ENCODE measurements at places on chromosomes 2 and 18.

DNA sequence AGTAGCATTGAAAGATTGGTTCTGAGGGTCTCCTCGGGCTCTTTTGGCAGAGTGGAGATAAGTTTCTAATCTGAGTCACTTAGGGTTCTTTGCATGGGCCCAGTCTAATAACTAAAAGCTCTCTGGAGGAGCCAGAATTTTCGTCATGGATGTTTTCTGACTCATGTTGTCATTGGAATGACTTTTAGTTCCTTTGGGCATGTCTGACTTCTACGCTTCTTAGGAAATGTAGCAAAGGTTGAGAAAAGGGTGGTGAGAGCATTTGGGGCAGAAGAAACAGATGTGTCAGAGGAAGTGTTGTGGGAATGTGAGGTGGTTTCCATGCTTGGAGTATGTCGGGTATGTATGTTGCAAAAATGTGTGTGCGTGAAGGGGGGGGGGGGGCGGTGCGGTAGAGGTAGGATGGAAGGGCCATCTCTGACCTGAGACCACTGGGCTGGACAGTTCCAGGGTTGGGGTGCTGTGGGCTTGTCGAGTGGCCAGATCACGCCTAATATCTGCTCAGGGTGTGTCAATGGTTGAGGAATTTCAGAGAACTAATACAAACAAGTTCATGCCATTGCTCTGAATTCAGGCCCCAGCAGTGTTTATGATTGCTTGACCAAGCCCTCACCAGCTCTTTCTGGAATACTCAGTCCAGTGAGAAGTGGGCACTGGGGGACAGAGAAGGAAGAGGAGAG, 26.9 kb downstream of the KLHL29 start:
- no peak for DNase-seq

- DNase-seq, result no peak
Observed at GRCh38 chr2:121790276-121790956, 35.0 kb downstream of the TSN start.

GRCh38 chr2:45781464-45781811, 130.0 kb downstream of the PRKCE start:
- DNase-seq, result no peak

- no peak for DNase-seq
Observed at GRCh38 chr2:225379856-225380255, 19.7 kb upstream of the NYAP2 start.

DNA sequence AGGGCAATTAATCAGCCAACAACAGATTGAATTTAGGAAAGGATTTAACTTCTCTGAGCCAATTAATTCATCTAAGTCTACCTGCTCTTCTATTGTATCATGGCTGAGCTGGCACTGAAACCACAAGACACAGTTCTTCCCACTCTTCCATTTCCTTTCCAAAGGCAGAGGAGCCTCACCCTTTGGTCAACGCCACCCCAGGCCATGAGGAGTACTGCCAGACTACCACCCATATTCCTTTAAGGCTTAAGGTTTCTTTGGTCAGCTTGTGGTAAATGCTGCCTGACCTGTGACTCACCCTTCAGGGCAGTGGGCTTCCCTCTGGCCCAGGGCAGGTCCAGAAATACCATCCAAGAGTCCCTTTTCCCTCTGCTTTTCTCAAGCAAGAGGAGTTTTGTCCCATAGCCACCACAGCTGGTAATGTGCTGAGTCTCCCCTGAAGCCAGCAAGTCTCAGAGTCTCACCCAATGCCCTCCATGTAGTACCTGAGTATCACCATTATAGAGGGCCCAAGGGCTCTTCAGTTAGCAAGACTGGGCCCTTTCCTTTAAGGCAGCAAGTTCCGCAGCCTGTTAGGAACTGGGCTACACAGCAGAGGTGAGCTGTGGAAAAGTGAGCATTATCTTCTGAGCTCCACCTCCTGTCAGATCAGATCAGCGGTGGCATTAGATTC, 900.5 kb upstream of the CRIM1 start:
- DNase-seq, result no peak

DNA sequence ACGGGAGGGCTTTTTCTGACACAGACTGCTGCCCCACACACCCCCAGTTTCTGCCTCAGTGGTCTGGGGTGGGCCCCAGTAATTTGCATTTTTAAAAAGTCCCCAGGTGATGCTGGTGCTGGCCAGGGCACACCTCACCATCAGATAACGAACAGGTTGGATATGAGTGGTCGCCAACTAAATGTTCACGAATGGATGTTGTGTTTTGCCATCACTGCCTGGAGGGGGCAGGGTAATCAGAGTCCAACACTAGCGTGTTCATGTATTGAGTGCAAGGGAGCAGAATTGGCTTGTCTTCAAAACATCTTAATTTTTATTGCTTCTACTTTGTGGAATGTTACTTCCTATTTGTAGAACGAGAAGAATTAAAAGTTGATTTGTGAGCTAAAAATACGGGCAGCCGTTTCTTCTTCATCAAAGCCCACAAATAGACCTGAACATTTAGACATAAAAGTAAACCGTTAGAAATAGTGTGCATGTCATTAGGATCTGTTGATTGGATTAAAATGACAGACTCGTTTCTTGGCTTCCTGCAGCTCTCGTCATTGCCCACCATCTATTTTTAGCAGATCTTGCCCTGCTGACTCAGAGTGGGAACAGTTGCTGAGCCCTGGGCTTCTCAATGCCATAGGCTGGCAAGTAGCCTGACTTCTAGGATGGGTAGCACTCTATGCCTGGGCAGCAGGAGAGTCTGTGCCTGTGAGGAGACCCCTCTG, 45.2 kb downstream of the NCK2 start:
- DNase-seq, result peak; percentile 60

DNA sequence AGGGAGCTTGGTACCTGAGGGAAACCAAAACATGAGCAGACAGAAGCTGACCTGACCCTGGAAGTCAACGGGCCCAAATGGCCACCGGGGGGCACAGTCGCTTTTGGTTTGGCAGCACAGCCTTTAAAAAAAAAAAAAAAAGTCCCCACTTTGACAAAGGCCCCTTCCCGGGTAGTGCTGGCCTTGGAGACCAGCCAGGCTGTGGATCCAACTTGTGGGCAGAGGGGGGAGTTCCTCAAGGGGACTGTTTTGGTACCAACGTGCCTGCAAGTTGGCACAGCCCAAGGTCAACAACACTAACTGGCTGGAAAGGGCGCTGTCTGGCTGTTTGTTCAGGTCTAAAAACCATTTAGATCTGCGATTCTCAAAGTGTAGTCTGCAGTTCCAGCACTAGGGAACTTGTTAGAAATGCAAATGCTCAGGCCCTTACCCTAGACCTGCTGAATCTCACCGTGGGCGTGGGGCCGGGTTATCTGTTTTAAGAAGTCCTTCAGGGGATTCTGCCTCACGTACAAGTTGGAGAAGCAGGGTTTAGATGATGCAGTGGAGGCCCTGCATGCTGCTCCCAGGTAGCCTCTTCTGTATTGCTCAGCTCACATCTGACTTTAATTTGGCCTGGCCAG, 83.0 kb downstream of the LPIN1 start:
- DNase-seq, result peak; percentile 75

DNA sequence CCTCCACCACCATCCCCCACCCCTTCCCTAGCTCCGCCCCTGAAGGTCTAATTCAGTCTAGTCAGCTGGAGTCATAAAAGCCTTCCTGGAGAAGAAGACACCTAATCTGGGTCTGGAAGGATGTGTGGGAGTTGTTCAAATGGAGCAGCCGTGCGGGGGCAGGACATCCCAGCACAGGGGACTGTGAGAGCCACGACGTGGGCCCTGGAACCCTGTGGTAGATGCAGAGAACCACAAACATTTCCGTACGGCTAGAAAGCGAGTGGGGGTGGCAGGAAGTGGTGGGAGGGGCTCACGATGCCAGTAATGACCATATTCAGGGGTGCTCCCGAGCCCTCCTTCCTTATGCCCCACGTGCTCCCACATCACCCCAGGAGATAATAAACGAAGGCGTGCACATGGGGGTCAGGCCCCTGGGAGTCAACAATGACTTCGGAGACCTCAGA, 20.9 kb upstream of the COL6A3 start:
- DNase-seq, result peak; percentile 77

GRCh38 chr2:7052404-7052803, 135.2 kb downstream of the RNF144A start:
- no peak for DNase-seq

DNA sequence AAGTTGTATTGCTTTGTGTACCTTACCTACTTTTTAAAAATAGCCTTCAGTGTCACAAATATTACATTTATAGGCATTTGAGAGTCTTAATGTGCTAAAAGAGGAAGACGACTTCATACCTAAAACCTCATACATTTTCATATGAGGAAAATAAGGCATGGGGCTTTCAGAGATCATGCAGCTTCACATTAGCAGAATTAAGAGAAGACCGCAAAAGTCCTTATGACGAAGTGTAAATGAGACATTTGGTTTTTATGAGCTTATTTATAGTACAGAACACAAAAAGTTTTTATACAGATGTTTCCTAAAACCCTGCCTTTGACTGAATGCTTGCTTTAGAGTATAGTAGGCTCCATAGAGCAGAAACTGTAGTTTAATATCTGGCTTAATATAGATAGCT, 10.1 kb upstream of the CCDC138 start:
- DNase-seq, result no peak

DNA sequence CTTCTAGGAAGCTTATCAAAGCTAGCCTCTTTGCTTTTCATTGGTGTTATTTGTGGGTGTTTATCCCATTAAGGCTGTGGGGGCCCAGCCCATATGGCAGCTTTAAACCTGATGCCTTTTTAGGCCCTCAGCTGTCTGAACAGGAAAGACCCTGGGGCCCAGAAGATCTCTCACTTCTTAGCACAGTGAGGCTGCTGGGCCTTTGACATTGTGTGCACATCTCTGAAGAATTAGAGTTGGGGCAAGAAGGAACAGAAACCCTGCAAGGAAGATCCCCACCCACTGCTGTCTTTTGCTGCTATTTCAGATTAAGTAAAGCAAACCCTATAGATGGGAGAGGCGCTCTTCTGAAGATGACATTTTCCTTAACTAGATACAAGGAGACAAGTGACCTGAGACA, 250.0 kb downstream of the SMAD2 start:
- DNase-seq, result no peak

DNA sequence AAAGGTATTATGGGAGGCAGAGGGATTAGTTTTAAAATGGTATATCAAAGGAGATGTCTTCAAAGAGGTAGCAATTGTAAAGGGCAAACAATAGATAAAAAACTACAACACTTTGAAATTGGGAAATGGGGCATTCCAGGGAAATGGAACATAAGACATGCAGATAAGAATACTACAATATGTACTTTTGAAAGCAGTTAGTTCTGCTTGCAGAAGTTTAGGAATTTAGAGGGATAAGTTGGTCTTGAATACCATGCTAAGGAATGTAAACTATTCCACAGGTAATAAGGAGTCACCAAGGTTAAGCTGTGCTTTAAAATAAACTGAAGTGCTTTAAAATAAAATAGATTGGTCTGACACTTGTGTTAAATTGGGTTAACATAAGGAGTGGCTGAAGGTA, 571.7 kb upstream of the ACVR2A start:
- DNase-seq, result no peak

- no peak for DNase-seq
Observed at GRCh38 chr2:8860239-8860638, 22.8 kb upstream of the KIDINS220 start.

GRCh38 chr2:70084973-70085710, 2.1 kb upstream of the PCBP1 start:
- peak; percentile 55 for DNase-seq

GRCh38 chr2:14451312-14451711, 181.2 kb upstream of the LRATD1 start:
- DNase-seq, result no peak

GRCh38 chr2:20758997-20759396, 63.9 kb downstream of the LDAH start:
- no peak for DNase-seq

DNA sequence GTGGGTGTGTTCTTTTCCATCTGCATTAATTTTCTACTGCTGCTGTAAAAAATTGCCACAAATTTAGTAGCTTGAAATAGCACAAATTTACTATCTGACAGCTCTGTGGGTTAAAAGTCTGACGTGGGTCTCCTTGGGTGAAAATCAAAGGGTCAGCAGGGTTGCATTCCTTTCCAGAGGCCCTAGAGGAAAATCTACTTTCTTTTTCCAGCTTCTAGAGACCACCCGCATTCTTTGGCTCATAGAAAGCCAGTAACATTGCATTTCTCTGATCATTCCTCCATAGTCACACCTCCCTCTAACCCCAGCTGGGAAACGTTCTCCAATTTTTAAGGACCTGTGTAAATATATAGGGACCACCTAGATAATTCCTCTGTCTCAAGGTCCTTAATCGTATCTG, 128.8 kb downstream of the ATL2 start:
- DNase-seq, result no peak

DNA sequence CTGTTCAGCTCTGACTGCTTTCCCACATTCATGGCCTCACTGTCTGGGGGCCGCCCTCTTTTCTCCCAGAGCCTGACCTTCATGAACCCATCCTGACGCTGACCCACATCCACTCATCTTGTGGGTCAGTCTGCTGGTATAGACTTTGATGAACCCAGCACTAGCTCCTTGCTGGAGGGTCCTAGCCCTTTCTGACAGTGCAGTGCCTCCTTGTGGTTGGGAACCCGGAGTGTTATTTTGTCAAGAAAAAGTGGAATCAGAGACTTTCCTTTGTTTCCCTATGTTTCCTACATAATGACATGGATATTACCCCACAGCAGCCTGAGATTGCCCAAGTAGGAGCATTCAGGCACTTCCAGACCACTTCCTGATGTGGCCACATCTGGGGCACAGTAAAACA, 19.3 kb upstream of the OSR1 start:
- no peak for DNase-seq

DNA sequence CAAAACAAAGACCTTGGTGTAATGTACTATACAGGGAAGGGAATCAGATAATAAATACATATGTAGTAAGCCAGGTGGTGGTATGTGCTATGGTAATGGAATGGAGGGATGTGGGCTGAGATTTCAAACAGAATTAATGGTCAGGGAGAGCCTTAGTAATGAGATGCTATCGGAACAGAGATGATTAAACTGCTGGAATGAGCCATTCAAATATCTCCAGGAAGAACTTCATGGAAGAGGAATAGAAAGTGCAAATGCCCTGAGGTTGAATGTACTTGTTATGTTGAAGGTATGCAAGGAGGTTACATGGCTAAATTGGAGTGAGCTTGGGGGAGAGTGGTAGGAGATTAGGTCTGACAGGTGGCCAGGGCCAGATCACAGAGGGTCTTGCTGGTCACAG, 5.1 kb downstream of the SERPINB11 start:
- no peak for DNase-seq

DNA sequence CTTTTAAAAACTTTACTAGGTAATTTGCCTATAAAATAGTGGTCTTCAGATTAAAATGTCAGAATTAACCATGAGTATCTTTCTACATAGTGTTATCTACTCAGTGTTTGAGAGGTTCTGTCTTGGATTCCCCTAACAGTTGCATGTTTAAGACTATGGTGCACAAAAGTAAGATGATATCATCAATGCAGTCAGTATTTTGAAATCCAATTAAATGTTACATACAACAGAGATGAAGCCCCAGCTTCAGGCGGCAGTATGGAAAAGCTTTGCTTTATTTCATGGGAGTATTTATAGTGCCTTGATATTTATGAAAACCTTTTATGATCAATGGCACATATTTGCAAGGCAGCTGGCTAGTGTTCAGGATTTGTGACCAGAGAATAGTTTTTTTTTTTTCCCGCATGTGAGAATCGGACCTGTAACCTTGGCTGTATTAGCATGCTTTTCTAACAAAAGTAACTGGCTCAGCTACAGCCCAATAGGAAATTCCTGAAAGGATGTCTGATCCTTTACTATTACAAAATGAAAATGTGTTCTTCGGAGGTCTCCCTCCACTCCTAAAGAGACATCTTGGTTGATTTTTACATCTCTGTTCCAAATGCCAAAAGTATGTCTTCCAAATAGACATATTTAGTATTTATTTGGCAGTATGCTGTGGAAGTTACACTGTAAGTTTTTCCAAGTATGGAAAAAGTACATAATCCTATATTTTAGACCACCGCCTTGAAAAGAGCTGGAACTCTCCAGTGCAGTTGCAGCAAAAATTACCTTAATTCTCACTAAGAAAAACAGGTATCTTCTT, 319.3 kb upstream of the UBE2E3 start:
- DNase-seq, result no peak
